Mammary epithelial cell (primary cell): ENCODE measurements at places on chromosomes 11 and 22. TPM values are rescaled to one million over a fixed set of nuclear protein-coding genes. Genes with fewer than 3 reads are reported as not detected.

GRCh38 chr11:132455044-132455443, 1077.3 kb downstream of the OPCML start:
- no peak for DNase-seq

The TBX1 gene
- polyA plus RNA-seq: not detected

DNA sequence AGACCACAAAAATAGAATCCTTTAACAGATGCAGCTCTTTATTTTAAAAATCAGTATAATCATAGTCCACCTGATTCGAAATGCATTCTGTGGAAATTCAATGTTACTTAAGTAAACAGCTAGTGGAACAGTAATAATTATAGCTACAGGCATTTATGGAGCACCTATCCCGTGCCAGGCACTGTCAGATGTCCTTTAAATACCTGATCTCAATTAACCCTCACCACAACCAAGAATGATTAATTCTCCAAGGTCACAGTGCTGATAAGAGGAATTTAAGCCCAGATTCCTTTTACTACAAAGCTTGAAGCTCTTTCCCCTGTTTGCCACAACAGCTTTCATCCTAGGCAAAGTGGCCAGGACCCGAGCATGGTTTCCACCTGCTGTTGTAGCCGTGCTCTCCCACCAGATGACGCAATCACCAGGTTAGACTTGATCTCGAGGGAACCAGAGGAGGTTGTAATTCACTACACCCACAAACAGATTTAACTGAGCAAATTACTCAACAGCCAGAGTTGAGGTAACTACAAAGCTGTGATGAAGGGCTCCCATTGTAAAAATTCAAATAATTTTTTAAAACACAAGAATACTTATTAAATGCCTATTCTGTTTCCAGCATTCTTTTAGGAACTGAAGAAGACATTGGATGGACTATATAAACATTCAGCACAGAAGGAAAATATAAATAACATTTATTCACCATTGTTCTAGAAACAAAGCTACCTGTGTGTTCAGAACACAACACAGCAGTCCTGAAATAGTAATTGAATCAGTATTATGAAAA, 10.3 kb downstream of the PRDM10 start:
- DNase-seq: peak; percentile 52

DNA sequence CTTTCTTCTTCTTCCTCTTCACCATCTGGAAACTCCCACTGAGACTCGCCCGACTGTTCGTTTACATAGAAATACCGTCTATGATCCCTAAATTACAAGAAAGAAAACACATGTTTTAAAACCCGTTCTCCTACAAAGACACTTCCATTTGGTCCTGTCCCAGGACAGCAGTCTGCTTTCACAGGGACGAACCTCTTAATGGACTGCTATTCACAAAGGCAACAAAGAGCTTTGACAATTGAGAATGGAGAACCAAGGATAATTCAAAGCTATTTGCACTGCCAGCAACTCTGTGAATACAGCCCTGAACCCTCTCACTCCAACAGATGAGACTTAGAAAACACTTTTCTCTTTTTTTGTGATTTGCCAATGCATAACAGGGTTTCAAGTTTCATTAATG, 16.3 kb upstream of the AGBL2 start:
- DNase-seq: no peak

The APOBEC3H gene
- 0.24 TPM for polyA plus RNA-seq

The GLYATL1 gene
- 0.53 TPM for polyA plus RNA-seq

GRCh38 chr11:95148406-95148805, 58.8 kb downstream of the ENDOD1 start:
- DNase-seq: peak; percentile 17

- no peak for DNase-seq
These were observed 60.3 kb downstream of the IRAG1 start for GRCh38 chr11:10633261-10633660.

DNA sequence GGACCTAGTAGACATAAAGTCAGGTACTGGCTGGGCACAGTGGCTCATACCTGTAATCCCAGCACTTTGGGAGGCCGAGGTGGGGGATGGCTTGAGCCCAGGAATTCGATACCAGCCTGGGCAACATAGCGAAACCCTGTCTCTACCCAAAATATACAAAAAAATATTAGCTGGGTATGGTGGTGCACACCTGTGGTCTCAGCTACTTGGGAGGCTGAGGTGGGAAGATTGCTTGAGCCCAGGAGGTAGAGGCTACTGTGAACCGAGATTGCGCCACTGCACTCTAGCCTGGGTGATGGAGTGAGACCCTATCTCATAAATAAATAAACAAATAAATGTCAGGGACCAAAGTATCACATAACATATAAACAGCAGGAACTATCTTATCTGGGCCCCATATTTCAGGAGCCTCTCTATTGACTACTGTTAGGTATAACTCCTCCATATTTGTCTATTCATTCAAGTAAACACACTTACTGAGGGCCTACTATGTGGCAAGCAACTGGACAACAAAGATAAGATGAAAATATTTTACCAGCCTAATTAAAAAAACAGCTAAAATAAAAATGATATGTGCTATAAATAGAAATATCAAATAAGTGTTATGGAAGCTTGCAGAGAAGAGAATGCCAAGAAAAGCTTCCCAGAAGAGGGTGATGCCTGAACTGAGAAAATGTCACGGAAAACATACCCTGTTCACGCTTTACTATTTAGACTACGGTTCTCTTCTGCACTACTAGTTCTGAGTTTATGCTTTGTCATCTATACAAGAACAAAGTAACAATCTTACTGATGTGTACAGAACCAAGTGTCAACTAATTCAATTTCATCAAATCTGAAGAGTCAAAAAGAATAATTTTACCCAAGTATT, 2.0 kb downstream of the NUP98 start:
- DNase-seq: no peak

The BIRC3 gene
- 1.00 TPM for polyA plus RNA-seq

The PLXNB2 gene
- polyA plus RNA-seq: 96.4 TPM

GRCh38 chr22:31504282-31504681, 7.9 kb downstream of the SFI1 start:
- peak; percentile 6 for DNase-seq

The SCGB1D2 gene
- polyA plus RNA-seq: not detected

DNA sequence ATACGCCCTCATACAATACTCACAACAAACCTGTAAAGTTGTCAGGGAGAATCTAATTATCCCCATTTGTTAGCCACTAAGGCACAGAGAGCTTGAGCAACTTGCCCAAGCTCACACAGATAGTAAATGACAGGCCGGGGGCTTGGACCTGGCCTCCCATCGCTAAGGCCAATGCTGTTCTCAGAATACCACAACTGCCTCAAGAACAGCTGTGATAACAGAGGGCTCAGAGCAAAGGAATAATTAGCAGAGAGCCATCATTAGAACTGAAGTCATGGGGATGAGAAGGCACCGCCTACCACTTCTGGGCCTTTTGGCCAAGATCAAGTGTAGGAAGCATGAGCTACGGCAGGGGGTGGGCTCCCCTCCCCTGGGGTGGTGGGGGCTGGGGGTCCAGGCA, 98.6 kb downstream of the FEZ1 start:
- DNase-seq: no peak

GRCh38 chr22:41862160-41862529, 29.2 kb downstream of the SREBF2 start:
- DNase-seq: peak; percentile 34

- DNase-seq: peak; percentile 37
These were observed 476 bp upstream of the BARX2 start for GRCh38 chr11:129374993-129375750.

The FGF19 gene
- polyA plus RNA-seq: 0.02 TPM

GRCh38 chr11:106447631-106448191, 370.2 kb downstream of the AASDHPPT start:
- DNase-seq: no peak

The HOATZ gene
- not detected for polyA plus RNA-seq

GRCh38 chr11:2380807-2381350, 3.8 kb downstream of the CD81 start:
- no peak for DNase-seq

The CAPRIN1 gene
- polyA plus RNA-seq: 184 TPM

- no peak for DNase-seq
These were observed 8.3 kb downstream of the EHBP1L1 start for GRCh38 chr11:65584106-65584505.

GRCh38 chr22:31953261-31953660, 8.9 kb downstream of the YWHAH start:
- no peak for DNase-seq

The RFPL3 gene
- not detected for polyA plus RNA-seq

- no peak for DNase-seq
These were observed 733.5 kb downstream of the BRD1 start for GRCh38 chr22:49094151-49094550.

- DNase-seq: no peak
These were observed 96.0 kb downstream of the TENM4 start for GRCh38 chr11:79344753-79345294.

The MAML2 gene
- 7.5 TPM for polyA plus RNA-seq

GRCh38 chr11:46112961-46113607, 8.2 kb downstream of the PHF21A start:
- peak; percentile 55 for DNase-seq

- DNase-seq: no peak
These were observed 9.3 kb upstream of the FXYD6 start for GRCh38 chr11:117885777-117886176.

DNA sequence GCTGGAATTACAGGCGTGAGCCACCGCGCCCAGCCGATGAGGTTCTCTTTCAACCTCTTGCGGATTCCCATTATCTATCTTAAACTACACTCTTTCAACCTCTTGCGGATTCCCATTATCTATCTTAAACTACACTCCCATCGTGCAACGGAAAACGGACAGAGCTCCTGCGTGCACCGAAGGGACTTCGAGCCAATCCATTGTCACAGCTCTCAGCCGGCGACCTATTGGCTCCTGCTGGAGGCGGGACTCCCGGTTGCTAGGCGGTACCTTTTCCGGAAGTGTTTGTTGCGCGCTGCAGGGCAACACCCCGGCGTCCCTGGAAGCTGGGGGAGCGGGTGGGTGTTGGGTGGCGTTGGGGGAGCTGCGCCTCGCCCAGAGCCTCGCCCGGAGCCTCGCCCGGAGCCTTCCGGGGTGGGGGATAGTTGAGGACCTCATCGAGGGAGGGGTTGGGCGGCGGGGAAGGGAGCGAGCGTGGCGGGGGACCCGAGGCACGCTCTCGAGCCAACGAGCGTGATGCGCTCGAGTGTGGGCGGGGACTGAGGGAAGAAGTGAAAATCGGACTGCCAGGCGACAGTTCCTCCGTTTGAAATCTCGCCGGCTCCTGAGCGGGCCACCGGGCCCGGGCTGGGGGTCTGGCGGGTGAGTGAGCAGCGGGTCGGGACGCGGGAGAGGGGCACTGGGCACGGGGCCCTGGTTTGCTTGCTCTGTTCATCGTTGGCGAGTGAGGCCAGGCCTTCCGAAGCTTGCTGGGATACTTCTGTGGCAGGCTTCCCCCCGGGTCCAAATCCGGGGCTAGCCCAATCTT, at the start of gene CEP164:
TSS of gene CEP164 (plus strand) at position 288 of the 808 bp plus-strand sequence. CDS start 10,733 bp downstream, outside the sequence.
- peak; percentile 96 for DNase-seq

The SOX6 gene
- polyA plus RNA-seq: 0.97 TPM

The ADM gene
- polyA plus RNA-seq: 48.9 TPM

DNA sequence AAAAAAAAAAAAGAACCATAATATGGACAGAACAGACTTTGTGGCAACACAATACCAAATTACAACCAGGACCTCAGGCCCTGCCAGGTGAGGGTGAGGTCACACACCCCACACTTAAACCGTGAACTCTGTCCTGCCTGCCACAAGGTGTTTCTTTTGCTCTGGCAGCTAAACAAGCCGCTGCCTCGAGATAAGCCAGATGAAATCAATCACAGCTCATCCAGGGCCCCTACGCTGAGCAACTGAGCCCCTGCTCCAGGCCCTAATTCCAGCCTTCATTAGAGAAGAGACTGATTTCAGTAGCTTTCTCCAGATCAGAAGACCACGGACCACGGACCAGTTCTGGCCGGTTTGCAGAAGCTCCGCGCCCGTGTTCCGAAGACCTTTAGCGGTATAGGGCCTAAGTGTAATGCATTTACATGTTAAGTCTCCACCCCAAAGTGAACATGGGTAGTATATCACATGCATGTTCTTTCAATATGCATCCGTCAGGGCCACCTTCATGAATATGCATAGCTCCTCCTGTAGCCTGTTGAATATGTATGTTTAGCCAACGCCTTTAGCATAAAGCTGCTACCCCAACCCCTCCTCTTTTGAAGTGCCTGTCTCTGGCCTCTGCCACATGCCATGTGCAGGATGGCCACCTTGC, 14.8 kb upstream of the RAC2 start:
- no peak for DNase-seq
